ENCODE measurements at places on chromosomes 2 and 18.

DNA sequence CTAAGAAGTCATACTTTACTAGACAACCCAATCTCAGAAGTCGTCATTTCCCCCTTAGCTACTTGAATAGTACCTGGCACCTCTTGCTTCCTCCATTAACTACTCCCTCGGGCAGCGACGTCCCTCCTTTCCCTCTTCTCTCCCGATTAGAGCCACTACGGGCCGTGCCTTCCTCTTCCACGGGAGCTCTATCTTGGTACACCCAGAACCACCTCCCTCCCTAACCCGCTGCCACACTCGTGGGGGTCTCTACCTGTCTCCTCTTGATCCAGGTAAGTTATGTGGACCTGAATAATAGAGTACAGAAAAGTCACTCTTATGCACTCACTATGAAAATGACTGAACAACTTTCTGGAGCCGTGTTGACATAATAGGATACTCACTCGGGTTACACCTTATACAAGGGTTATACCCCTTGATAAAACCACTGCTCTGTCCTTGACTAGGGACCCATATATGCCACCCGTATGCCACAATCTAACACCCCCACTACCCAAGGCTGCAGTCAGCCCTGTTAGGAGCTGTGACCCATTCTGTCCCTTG is 595 bp upstream of the HDHD2 start:
- DNase-seq = peak; percentile 7

DNA sequence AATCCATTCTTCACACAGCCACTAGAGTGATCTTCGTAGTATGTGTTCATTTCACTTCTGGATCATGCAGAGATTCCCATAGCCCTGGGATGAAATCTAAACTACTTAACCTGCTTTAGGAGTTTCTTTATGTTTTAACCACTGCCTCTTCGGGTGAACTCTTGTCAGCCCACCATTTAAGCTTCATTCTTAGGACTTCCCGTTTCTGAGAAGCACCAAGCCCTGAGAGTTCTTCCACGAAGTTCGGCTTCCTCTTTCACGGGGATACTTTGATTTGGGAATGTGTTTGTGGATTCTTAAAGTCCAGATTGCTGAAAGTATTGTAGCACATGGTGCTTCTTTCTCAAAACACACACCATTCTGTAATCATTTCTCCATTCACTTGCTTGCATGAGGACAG is 205.0 kb downstream of the UBE2E3 start:
- DNase-seq = no peak

GRCh38 chr2:53778536-53779162 is 8.1 kb downstream of the ASB3 start:
- no peak for DNase-seq

DNA sequence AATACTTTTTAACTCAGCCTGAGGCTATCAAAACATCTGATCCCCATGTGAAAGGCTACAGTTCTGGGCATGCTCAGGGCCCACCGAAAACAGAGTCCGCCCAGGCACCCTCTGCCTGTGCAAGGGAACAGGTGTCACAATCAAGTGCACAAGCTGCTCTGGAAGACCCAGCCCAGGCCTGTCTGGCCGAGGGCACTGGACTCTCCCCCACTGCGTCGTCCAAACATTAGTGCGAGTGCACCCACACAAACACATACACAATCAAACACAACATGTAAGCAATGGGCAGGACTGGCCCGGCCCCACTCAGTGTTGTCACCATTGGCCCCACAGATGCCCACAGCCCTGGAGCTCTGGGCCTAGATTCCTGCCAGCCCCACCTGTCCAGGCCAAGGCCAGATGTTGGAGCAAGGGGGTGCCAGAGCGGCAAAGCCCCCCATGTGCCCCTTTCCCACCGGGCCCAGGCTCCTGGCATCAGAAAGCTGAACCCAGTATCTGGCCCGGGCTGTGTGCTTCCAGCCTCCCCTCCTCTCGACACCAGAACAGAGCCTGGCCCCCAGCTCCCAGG is 617 bp upstream of the ALPG start:
- no peak for DNase-seq

GRCh38 chr18:77366067-77366719 is 116.5 kb downstream of the GALR1 start:
- peak; percentile 12 for DNase-seq

DNA sequence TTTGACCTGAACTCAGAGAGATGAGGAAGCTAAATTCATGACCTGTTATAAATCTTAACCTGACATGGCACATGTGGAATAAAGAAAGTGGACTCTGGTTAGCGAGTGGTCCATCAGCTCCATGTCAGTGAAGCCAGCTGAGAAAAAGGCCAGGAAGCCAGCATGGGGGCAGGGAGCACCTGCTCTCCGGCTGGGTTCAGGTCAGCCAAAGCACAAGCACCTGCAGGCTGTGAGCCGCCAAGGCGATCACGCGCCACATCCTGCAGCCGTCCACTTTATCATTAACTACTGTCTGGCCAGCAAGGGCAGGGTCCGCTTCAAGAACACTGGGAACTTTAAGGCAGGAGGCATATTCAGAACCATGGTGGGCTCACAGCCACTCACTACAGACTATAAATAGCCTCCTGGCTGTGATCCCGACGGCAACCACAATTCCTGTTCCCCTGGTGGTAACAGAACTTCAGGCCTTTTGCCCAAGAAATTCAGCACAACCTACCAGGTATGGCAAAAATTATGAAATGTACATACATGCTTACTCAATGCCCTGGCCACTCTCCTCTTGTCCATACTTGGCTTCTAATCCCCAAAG is 35.5 kb downstream of the ACVR1 start:
- no peak for DNase-seq

DNA sequence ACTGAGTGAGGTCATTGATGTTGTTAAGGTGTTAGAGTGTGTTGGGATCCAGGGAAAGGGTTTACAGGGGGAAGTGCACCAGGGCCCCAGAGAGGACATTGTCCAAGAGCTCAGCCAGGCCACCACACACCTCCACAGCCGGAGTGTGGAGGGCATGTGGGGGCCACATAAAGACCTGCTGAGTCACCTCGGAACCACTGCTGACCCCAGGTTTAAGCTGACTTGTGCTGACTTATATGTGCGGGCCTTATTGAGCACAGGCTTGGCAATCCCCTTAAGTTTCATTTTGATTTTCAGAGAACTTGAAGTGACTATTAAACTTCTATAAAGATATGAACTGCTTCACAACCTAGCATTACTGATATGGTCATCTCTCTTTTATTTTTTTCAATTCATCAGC is 166.2 kb upstream of the MAP3K20 start:
- DNase-seq = no peak

- DNase-seq = no peak
These were observed 2.5 kb downstream of the SP3 start for GRCh38 chr2:173962583-173963110.

DNA sequence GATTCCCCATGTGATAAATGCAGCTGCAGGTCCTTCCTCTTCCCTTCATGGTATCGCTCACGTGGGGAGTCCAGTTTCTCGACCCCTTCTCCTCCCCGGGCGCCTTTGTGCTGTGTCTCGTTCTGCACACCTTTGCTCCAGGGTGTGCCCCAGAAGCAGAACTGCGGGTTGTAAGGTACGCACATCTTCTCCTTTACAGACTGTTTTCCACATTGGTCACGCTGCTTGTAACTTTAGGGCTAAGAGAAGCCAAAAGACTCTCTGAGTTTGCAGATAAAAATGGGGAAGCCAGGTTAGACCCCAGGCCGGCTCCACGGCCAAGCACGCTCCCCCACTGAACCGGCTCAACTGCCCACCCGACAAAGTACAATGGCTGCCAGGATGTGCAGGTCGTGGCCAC is 45.9 kb upstream of the TFCP2L1 start:
- DNase-seq = no peak

GRCh38 chr2:227939271-227940027 is 68.0 kb downstream of the DAW1 start:
- DNase-seq = peak; percentile 51

GRCh38 chr2:237547841-237548416 is 18.4 kb upstream of the PRLH start:
- no peak for DNase-seq

- no peak for DNase-seq
These were observed 143.4 kb upstream of the STK17B start for GRCh38 chr2:196314780-196315179.

- DNase-seq = no peak
These were observed 71.5 kb downstream of the THADA start for GRCh38 chr2:43524177-43524965.

GRCh38 chr2:106843910-106844250 is 42.1 kb downstream of the ST6GAL2 start:
- no peak for DNase-seq

DNA sequence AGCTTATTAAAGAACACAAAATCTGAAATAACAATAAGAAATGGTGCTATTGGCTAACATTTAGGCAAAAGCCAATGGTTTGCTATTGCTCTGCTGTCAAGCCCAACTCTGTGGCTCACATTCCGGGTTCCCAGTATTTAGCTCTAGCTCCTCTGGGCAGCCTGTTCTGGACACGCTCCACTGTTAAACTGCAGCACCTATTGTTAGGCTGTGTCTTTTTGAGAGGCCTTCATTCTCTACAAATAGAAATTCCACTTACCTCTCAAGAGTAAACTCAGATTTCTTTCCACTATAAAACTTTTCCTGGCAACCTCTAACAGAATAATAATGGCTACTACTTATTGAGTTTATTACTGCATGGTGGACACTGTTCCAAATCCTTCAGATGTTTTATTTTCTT is 3.7 kb upstream of the KLHL14 start:
- DNase-seq = no peak

GRCh38 chr2:126527836-126528490 is 128.0 kb upstream of the GYPC start:
- DNase-seq = peak; percentile 69

DNA sequence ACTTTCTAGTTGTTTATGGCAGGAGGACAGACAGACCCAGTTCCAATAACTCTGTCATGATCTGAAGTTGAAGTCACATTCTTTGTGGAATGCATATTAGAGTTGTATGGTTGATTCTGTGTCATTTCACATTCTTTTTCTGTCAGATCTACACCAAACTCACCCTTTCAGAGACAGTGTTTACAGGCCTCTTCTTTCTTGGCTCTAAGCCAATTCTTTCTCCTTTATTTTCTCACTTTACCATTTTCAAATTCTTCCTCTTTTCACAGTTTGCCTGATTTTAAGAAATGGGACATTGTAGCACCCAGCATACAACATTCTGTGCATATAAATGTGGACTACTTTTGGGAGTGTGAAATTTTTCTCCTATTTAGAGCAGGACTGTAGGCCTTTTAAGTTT is 103.7 kb downstream of the CCDC85A start:
- no peak for DNase-seq

DNA sequence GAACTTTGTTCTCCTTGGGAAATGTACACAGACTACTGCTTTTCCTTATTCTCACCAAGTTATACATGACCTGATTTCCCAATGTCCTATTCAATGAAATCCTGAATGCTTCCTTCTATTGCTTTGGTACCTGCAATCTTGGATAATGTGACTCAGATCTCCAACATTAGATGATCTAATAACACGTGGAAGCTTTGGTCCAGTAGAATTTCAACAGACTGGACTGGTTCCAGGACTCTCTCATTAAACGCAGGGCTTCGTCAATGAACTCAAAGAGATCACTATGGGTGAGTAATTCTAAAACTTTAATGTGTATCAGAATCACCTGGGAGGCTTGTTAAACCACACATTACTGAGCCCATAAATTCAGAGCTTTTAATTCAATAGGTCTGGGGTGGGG is 413.6 kb upstream of the KCNH7 start:
- no peak for DNase-seq

DNA sequence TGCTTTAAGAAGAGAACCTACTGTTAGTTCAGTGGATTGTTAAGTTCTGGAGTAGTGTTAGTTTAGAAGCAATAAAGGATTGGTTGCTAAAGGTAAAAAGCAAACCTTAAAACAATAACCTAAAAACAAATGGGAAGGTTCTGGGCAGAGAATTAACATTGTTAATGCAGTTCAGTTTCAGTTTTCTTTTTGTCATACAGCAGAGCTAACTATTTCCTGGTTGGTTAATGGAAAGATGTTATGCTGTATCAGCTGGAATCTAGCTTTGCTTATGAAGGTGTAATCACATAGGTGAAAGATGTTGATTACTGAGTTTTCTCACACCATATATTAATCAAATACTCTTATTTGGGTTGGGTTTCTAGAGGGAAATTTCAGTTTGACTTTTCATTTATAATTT is 23.8 kb downstream of the SMAD4 start:
- no peak for DNase-seq

- DNase-seq = no peak
These were observed 3.7 kb downstream of the ALPG start for GRCh38 chr2:232410238-232410900.

GRCh38 chr2:147847746-147848391 is 3.0 kb downstream of the ACVR2A start:
- no peak for DNase-seq

GRCh38 chr2:242020196-242021004 is 150.9 kb downstream of the RTP5 start:
- DNase-seq = peak; percentile 52

DNA sequence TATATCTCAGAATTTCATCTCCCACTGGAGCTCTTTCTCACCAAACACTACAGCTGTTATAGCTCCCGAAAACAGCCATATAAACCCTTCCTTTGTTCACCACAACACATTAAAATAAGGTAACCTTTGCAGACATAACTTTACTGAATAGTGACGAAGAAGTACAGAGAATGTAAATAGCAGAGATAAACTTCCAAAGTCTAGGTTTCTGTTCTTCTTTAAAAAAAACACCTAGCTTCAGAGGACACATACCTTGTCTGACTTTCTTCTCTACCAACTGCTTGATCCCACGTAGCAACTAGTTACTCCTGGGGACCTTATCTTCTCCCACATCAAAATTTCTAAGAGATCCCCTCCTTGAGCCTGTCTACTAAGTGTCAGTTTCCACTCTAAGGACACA is 32.3 kb downstream of the ATL2 start:
- no peak for DNase-seq

DNA sequence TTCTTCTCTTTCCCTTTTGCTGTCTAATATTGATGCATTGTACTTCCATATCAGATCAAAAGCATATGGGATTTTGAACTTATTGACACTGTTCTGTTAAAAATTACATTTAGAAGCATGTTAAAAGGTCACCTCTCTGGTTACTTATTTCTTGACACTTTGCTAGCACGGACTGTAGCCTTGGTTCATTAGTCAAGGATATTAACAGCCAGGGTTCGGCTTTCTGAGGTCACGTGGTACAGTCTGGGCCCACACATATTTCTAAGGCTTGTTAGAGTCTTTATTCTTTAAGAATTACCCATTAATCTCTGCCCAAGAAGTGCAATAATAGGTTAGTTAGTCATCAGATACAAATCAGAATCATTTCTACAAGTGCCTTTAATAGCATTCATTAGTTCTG is 1035.8 kb upstream of the FANCL start:
- DNase-seq = no peak

GRCh38 chr2:64267699-64268098 is 123.5 kb upstream of the PELI1 start:
- DNase-seq = no peak

GRCh38 chr2:37619959-37620300 is 51.5 kb downstream of the CDC42EP3 start:
- DNase-seq = peak; percentile 42
